Lung (tissue), 17 donors: ENCODE measurements at places on chromosomes 7 and 10. TPM values are rescaled to one million over a fixed set of nuclear protein-coding genes. Genes with fewer than 3 reads are reported as not detected.

BAMBI gene
- 28.3 TPM for total RNA-seq

PHKG1 gene
- total RNA-seq: 1.8 TPM

DNA sequence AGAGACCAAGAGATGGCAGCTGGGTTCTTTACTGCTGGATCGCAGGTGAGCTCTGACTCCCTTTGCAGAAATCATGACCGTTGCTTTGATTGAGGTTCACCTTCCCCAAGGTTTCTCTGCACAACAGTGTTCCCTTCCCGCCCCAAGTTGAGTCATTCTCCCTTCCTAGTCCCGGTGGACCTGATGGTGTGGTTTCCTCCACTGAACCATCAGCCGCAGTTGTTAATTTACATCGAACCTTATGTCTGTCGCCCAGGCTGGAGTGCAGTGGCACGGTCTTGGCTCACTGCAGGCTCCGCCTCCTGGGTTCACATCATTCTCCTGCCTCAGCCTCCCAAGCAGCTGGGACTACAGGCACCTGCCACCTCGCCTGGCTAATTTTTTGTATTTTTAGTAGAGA lies 5.8 kb downstream of the ZSCAN25 start:
- H3K36me3 ChIP-seq: peaks cover 70% of the 10 kb centered on the region
- H3K27ac ChIP-seq: no peak overlapping the region
- H3K4me1 ChIP-seq: peaks cover 4% of the 10 kb centered on the region
- DNase-seq: no peak

CALML3 gene
- 0.11 TPM for total RNA-seq

- no peak overlapping the region for H3K4me3 ChIP-seq
- no peaks in the 10 kb centered on the region for H3K27me3 ChIP-seq
- no peaks in the 10 kb centered on the region for H3K36me3 ChIP-seq
- H3K27ac ChIP-seq: no peak overlapping the region
- no peak for DNase-seq
Observed at GRCh38 chr10:44883593-44884331, 27.4 kb upstream of the TMEM72 start.

DNA sequence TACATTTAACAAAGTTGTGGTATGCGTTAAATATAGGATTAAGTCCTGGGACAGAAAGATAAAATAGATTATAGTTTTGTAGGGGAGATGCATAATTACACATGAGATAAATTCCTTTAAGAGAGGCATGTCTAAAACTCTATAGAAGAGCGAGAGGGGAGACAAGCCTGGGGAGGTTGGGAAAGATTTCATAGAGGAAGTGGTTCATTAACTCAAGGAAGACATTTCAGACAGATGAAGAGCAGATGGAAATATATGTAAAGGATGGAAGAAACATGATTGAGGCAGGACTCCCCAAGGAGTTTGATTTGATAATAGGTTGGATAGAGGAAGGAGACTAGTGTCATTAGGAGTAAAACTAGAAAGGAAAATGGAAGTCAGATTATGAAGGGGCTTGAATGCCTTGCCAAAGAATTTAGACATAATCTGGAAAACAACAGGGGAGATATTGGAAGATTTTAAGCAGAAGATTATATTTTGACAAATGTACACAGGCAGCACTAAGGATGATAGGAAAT lies 96.1 kb downstream of the PHTF2 start:
- H3K4me1 ChIP-seq: peaks cover 3% of the 10 kb centered on the region
- H3K27me3 ChIP-seq: no peaks in the 10 kb centered on the region
- H3K36me3 ChIP-seq: no peaks in the 10 kb centered on the region
- H3K27ac ChIP-seq: no peak overlapping the region
- no peak overlapping the region for H3K4me3 ChIP-seq
- no peak for DNase-seq

MUC12 gene
- total RNA-seq: 5.5 TPM

GRCh38 chr10:37236093-37236492 lies 110.7 kb downstream of the ANKRD30A start:
- H3K27ac ChIP-seq: no peak overlapping the region
- H3K27me3 ChIP-seq: no peaks in the 10 kb centered on the region
- DNase-seq: no peak
- H3K4me1 ChIP-seq: no peaks in the 10 kb centered on the region
- H3K36me3 ChIP-seq: no peaks in the 10 kb centered on the region

DNA sequence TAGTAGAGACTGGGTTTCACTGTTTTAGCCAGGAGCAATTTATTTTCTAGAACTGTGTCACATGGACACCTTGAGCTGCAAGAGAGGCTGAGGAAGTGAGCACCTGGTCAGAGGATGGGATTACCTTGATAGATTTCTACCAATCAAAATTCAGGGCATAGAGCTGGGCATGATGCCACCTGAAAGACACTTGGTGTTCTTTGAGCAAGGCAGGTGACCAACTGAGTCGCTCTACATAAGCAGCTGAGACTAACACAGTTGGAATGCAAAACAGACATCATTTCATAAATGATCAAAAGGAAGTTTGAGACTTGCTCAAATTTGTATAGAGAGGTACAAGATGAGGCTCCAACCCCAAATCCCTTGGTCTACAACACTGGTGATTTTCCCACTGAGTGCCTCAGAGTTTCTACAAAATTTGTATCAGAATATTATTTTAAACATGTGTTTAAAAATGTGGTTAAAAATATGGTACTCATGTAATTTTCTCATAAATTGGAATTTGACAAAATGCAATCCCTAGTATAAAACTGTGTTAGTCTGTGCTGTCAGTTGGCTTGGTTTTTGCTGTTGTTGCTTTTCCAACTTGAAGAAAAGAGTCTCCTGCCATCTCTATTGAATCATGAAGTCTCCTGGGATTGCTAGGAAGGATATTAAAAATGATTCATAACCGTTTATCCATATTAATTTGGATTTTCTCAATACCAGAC lies 156.4 kb upstream of the MDFIC start:
- no peak for DNase-seq
- no peak overlapping the region for H3K27ac ChIP-seq
- no peaks in the 10 kb centered on the region for H3K36me3 ChIP-seq

CASD1 gene
- 31.5 TPM for total RNA-seq

NEUROD6 gene
- total RNA-seq: not detected

DNA sequence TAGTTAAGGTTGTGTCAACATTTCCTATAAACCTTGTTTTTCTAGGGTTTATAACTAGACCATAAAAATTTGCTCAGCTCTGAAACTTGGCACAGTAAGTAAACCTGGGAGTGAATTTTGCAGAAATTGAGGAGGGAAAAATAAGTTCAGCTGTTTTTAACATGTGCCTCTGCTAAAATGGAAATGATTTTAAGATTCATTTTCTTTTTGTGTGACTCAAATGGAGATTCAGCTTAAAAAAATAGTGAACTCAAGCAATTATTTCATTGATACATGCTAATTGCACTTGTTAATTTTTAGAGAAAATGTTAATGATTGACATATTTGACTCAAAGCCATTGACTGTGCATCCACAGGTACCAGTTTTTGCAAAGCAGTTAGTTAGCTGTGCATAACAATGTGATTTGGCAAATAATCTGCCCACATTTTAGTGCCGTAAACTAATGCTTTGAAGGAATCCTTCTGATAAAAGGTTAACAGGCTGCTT lies 68.5 kb upstream of the ZNF438 start:
- H3K27me3 ChIP-seq: no peaks in the 10 kb centered on the region
- no peaks in the 10 kb centered on the region for H3K4me1 ChIP-seq
- no peak overlapping the region for H3K27ac ChIP-seq
- H3K4me3 ChIP-seq: no peak overlapping the region

GRCh38 chr7:24870766-24871165 lies 109.2 kb downstream of the OSBPL3 start:
- no peak for DNase-seq
- peaks cover 1% of the 10 kb centered on the region for H3K4me1 ChIP-seq
- H3K27me3 ChIP-seq: no peaks in the 10 kb centered on the region
- no peak overlapping the region for H3K4me3 ChIP-seq
- no peak overlapping the region for H3K27ac ChIP-seq
- H3K36me3 ChIP-seq: no peaks in the 10 kb centered on the region

- H3K36me3 ChIP-seq: no peaks in the 10 kb centered on the region
- no peak overlapping the region for H3K27ac ChIP-seq
- no peaks in the 10 kb centered on the region for H3K4me1 ChIP-seq
- H3K4me3 ChIP-seq: no peak overlapping the region
- no peak for DNase-seq
Observed at GRCh38 chr10:58054881-58055280, 212.8 kb downstream of the IPMK start.

- no peaks in the 10 kb centered on the region for H3K36me3 ChIP-seq
- DNase-seq: peak; percentile 13
- H3K27me3 ChIP-seq: no peaks in the 10 kb centered on the region
- no peak overlapping the region for H3K27ac ChIP-seq
Observed at GRCh38 chr10:117684672-117685211, 142.2 kb downstream of the EMX2 start.

DNA sequence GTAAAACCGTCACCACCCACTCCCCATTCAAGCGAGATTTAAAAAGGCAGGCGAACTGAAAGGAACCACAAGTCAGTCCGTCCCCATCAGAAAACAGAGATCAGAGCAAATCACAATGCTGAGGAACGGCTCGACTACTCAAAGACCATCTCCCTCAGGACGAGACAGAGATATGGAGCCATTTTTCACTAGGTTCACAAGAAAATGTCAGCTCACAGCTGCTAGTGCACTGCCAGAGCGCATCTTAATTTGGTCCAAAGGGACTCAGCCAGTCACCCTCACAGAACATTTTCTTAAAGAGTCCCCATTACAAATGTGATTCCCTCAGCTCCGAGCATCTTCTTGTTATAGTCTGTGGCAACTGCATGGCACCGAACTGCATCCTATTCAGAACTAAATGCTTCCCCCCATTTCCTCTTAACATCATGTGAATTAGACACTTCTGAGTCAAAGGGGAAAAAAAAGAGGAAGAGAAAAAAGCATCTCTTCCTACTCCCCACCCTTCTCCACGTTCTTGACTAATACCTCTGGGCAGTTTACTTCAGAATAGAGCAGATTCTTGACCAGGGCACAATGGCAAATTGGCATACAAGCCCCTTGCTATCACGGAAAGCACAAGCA lies 683.9 kb downstream of the MAGI2 start:
- no peaks in the 10 kb centered on the region for H3K4me1 ChIP-seq
- peak; percentile 29 for DNase-seq
- no peaks in the 10 kb centered on the region for H3K27me3 ChIP-seq
- H3K27ac ChIP-seq: no peak overlapping the region

- no peaks in the 10 kb centered on the region for H3K36me3 ChIP-seq
- no peak overlapping the region for H3K27ac ChIP-seq
- H3K4me3 ChIP-seq: no peak overlapping the region
- no peaks in the 10 kb centered on the region for H3K27me3 ChIP-seq
Observed at GRCh38 chr10:1208366-1209311, 152.5 kb downstream of the WDR37 start.

GRCh38 chr10:21521751-21522533 lies 3.5 kb downstream of the SKIDA1 start:
- DNase-seq: peak; percentile 54
- no peaks in the 10 kb centered on the region for H3K27me3 ChIP-seq
- H3K27ac ChIP-seq: no peak overlapping the region
- H3K36me3 ChIP-seq: no peaks in the 10 kb centered on the region

GRCh38 chr7:21828841-21829240 lies 116.9 kb downstream of the CDCA7L start:
- peak; percentile 35 for DNase-seq
- no peak overlapping the region for H3K4me3 ChIP-seq
- no peak overlapping the region for H3K27ac ChIP-seq
- H3K36me3 ChIP-seq: no peaks in the 10 kb centered on the region

DNA sequence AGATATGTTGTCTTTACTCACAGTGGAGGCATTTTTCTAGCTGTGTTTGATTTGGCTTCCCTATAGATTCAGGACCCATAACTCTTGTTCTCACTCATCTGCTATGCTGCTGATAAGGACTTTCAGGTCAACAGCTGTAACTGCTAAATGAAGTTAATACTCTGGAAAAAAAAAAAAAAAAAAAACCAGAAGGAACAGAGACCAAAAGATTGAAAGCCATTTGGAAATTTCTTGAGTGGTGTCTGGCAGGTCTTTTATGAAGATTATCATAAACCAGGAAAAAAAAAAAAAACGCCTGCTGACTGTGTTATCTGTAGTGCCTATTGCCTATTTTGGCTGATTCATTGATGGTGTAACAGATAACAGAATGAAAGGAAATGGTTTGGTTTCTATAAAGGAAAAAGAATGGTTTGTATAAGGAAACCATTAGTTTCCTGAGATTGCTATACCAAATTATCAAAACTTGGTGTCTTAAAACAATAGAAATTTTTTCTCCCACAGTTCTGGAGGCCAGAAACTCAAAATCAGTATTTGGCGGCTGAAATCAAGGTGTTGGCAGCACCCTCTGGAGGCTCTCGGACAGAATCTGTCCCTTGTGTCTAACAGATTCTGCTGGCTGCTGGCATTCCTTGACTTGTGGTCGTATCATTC lies 60.5 kb upstream of the BET1 start:
- H3K27ac ChIP-seq: no peak overlapping the region
- DNase-seq: no peak
- no peak overlapping the region for H3K4me3 ChIP-seq

FANK1 gene
- 16.8 TPM for total RNA-seq

DNA sequence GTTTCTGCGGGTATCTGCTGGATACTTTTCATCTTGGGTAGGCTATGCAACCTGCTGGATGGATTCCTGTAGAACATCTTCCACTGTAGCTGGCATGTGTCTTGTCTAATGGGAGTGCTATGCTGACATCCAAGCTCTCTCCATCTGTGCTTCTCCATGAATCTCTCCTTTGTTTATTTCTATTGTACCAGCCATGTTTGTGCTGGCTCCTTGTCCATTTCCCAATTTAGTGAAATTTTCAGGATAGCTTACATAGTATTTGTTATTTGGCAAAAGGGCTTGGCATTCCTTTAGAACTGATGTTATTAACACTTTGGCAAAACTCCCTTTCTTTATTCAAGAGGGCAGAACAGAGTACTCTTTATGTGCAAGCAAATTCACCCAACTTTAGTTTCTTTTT lies 198.0 kb downstream of the CSTF2T start:
- no peaks in the 10 kb centered on the region for H3K4me1 ChIP-seq
- no peak for DNase-seq
- no peak overlapping the region for H3K27ac ChIP-seq
- no peaks in the 10 kb centered on the region for H3K36me3 ChIP-seq
- H3K27me3 ChIP-seq: no peaks in the 10 kb centered on the region

CALHM1 gene
- total RNA-seq: not detected

LRMDA gene
- total RNA-seq: 40.8 TPM

DNA sequence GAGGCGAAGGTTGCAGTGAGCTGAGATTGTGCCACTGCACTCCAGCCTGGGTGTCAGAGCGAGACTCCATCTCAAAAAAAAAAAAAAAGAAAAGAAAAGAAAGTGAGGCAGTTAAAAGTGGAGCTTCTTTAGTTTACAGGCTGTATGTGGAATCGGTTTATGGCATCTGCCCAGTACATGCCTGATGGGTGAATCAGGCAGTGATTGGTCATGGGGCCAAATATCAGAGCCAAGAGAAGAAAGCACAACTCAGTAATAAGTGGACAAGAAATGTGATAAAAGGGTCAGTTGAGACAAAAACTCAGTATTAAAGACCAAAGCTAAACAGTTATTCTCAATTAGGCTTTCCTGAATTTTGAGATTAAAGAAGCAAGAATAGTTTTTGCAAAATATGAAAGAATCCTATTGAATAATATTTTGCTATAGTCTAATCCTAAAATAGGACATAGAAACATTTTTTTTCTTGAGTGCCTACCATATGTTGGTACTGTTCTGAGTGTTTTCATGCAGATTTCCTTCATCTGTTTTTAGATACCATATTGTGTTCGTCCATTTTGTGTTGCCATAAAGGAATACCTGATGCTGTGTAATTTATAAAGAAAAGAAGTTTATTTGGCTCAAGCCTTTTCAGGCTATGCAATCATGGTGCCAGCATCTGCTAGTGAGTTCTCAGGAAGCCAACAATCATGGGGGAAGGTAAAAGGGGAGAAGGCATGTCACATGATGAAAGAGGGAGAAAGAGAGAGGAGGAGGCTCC lies 14.4 kb downstream of the CDC14C start:
- no peak for DNase-seq
- H3K4me1 ChIP-seq: no peaks in the 10 kb centered on the region
- H3K27ac ChIP-seq: no peak overlapping the region
- no peaks in the 10 kb centered on the region for H3K36me3 ChIP-seq
- H3K4me3 ChIP-seq: no peak overlapping the region
